ENCODE measurements at places on chromosomes 2 and 18.

GRCh38 chr18:48800876-48801727, 149.7 kb downstream of the SMAD7 start:
- peak; percentile 18 for DNase-seq

- DNase-seq: no peak
These were observed 37.0 kb downstream of the EIF4E2 start for GRCh38 chr2:232587512-232587911.

GRCh38 chr2:217835931-217836891, 166.6 kb downstream of the TNS1 start:
- DNase-seq: peak; percentile 79

DNA sequence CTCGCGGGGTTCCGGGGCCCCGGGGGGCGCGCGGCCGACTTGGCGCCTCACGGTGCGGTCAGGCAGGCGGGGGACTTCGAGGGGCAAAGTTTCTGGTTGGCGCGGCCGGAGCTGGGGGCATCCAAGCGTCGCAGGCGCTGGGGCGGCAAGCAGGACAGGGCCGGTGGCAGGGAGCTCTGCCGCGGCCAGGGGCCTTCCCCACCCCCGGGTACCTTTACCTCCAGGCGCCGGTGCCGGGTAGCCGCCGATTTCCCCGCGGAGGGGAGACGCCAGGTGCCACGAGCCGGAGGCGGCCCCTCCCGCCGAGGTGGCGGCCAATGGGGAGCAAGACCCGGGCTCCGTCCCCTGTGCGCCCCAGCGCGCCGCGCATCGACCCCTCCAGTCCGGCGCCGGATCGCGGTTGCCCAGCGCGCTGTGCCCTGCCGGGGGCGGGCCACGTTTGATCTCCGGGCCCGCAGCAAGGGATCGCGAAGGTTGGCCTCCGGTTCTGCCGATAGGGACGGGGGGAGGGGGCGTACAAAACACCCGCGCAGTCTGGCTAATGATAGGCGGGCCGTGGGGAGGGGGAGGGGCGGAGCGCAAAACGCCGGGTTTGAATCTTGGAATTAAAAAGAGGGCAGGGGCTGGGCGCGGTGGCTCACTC, at the start of gene ST8SIA5:
TSS of gene ST8SIA5 (minus strand) at position 495 of the 643 bp plus-strand sequence. CDS start 545 bp downstream, outside the sequence.
- DNase-seq: peak; percentile 54

DNA sequence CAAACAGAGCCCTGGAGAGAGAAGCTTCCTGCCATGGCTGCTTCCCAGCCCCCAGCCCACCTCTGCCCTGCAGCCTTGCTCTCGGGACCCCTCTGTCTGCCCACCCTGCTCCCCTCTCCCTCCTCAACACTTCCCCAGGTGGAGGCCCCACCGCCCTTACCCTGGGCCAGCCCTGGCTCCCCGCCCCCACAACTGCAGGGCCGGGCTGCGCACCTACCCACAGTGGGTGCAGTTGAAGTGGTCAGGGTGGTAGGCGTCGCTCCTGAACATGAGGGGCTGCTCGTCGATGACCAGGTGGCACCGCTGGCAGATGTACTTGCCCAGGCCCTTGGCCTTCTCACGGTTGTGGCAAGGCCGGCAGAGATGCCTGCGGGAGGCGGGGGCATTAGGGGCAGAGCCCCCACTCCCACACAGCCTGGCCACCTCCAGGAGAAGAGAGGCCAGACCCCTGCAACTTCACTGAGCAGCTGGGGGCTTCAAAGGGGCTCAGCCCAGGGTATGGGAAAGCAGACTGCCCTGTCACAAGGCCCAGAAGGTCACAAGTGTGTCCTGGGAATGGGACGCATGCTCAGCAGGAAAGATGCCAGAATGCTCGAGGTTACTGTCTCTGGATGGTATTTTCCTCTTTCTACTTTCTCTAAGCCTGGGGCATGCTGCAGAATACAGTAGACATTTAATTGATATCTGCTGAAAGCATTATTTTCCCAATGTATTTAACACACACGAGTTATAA, 3.1 kb upstream of the GPR17 start:
- peak; percentile 29 for DNase-seq

DNA sequence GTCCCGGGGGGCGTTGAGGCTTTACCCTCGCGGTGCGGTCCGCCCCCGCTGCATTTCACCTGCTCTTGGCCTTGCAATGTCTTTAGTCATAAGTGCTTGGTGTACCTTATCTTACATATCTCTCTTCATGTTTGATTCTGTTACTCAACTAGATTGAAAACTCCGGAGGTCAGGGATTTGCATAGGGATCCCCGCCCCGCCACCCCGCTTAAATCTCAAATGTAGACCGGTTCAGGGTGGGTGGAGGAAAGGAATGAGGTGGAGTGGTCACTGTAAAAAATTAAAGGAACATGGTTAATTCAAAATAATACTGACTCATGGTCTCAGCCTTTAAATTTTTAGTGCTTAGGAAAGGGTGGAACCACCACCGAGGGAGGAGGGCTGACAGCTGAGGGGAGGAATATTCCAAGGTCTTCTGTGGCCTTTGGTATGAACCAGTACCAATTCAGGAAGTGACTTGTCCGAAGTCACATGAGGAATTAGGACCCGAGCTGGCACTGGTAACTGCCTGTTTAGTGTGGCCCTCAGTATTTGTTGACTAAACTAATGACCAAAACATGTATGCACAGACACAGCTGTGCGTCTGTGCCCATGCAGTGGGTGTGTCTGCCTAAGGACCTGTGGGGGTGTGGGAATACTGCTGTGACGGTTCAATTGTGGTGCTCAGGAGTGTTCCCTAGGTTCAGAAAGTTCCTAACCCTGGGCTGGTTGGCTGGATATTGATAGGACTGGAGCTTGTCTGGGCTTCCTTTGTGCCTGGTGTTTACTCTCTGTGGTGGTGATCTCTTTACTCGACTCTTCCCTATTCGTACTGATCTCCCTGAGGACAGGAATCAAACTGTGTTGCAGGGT, 1.0 kb downstream of the PLEKHB2 start:
- DNase-seq: no peak
